ENCODE measurements at places on chromosomes 1 and 21.

DNA sequence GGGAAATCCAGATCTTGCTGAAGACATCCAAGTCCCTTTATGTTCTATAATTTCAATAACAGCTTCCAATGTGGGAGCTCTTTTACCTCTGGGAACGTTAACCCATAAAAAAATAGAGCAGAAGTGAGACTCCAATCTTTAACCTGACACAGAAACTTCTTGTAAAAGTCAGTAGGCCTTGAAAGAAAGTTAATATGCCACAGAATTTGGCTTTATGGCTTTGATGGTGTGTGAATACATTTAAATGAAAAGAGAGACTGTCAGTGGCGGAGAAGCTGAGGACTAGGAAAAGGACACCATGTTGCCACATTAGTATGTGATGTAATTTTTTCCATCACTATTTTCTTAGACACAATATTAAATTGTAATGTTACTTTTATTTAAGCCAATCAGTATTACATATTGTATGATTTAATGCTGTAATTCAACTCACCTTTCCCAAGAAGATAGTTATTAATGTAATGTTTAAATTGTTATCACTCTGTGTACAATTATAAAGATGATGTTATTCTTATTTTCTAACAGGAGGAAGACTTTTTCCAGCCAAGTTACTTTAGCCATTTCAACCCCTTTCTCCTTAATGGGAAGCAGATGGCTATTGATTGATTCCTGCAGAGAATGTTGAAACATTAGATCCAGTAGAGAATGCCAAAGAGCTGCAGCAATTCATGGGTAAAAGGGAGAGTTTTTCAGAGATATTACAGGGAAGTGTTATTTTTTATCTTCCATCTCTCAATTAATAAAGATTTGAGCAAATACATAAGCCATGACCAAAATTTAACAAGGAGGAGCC lies 17.5 kb upstream of the CLDN8 start:
- DNase-seq, result no peak

- DNase-seq, result no peak
Measured at GRCh38 chr1:207952617-207953542, 42.0 kb upstream of the CD34 start.

GRCh38 chr21:28828981-28829380 lies 163.7 kb downstream of the LTN1 start:
- no peak for DNase-seq

DNA sequence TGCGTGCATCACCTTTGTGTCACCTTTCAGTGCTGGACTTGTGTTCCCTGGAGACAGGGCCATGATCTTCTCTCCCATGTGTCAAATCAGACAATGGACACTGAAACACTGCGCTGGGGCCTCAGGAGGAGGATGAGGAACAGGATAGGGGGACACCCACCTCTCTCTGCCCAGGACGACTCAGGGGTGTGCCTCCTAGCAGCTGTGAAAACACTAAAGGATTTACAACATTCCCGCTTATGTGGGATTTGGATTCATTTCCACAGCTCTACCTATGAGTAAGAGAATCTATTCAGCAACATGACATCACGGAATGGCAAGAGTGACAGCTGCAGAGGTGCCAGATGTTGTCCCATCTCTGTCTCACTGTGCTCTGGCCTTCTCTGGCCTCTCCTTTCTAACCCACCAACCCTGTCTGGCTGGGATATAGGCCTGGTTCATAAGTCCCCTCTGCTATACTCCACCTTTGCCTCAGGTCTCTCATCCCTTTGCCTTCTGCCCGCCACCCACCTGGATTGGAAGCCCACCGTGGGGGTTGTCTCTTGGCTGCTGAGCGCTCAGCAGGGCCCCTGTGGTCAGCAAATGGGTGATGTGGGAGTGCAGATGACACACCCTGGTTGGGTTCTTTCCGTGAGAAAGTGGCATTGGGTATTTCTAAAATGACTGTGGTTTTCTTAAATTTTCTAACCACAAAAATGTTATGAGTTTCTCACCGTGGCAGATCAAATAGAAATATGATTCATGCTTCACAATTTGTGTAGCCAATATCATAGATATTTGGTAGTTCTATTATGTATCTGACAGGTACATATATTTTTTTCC lies 47.1 kb upstream of the TLR5 start:
- no peak for DNase-seq

DNA sequence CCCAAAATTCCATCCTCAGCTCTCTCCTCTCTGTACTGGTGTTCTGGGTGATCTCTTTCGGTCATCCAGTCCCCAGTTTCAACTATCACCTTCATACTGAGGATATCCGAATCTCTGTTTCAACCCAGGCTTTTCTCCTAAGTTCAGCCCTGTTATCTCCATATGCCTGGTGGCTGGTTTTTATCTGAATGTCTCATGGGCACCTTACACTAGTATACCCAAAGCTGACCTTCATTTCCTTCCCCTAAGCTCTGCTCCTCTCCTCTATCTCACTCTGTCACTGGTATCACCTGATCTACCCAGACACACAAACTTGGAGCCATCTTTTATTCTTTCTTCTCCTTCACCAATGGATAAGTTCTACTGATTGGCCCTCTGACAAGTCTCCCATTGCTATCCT lies 53.0 kb downstream of the LRRC71 start:
- DNase-seq, result no peak

DNA sequence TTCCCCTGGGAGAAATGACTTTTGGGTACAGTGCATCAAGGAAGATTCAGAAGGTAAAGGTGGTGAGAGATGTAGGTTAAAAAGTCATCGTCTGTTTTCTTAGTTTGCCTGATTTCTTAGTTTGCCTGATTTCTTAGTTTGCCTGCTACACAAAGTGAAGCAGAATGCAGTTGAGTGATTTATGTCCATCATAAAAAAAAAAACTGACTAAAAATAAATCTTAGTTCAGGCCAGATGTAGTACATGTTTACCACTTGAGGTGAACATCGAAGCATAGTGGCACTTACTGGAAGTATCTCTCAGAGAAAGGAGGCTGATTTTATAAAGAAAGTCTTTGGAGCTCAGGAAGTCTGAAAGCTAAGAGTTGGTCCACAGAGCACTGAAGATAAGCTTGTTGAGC lies 79.5 kb downstream of the LRRC8D start:
- DNase-seq, result no peak

Measured in NCI-H2081 (cell line).